ENCODE measurements at places on chromosomes 2 and 18.

DNA sequence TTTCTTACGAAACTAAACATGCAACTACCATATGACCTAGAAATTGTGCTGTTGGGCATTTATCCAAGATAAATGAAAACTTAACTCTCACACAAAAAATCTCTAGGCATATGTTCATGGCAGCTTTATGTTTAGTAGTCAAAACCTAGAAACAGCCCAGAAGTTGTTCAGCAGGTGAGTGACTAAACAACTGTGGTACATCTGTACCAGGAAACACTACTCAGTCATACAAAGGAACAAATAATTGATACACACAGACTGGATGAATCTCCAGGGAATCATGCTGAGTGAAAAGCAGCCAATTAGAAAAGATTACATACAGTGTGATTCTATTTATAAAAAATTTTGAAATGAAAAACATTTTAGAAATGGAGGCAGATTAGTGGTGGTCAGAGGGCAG is 29.3 kb downstream of the DYNC2LI1 start:
- no peak for DNase-seq

GRCh38 chr18:23350188-23350587 is 102.9 kb upstream of the RIOK3 start:
- no peak for DNase-seq

- no peak for DNase-seq
Measured at GRCh38 chr18:36335476-36336279, 38.2 kb downstream of the FHOD3 start.

DNA sequence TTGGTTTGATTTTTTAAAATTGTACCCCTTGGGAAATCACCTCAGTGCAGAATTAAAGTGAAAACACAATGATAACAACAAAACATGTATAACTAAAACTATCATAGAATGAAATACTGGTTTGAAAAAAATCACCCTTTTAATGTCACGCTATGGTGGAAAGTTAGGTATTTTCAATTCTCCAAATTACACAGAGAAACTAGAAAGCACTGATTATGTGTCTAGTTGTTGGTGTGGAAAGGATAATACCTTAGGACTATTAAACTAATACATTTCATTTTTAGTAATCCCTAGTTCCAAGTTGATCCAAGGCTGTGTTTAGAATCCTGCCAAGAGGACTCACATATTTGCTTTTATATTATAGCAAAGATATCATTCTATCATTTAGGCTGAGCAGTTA is 71.2 kb downstream of the NUP35 start:
- DNase-seq, result no peak

DNA sequence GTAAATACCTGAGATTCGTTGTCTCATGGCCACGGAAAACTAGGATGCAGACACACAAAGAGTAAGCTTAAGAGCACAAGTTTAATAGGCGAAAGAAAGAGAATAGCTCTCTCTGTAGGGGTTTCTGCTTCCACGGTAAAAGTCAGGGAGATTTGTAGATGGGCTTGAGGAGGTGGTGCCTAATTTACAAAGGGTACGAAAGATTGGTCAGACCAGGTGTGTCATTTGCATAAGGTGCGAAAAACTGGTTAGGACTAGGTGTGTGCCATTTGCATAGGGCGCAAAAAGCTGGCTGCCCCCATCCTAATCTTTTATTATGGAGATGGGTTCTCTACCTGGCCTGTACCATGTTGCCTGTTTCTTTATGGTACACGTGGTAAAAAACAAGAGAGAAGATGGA is 170.5 kb upstream of the DOK6 start:
- DNase-seq, result no peak

GRCh38 chr2:208511016-208511415 is 104.4 kb downstream of the PTH2R start:
- no peak for DNase-seq

DNA sequence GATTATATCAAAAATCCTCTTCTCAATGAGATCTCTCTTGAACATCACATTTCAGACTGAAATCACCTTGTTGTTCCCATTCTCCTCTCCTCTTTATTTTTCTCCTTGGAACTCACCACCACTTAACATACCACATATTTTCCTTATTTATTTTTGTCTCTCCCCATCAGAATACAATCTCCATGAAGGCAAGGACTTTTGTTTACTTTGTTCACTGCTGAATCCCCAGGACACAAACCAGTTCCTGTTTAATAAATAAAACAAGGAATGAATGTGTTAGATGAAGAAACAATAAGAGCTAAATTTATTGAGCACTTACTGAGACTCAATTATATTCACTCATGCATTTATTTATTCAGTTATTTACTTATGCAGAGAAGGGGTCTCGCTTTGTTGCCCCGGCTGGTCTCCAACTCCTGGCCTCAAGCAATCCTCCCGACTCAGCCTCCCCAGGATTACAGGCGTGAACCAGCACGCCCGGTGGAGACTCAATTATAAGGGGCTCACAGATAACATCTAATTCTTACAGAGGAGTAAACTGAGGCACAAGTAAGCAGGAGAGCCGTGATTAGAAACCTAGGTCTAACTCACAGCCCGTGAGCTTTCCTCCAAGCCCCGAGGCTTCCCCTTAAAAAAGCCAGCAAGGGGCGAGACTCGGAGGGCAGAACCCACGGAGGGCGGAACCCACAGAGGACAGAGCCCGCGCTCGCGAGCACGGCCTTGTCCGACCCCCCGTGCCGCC is 616 bp upstream of the TAF1B start:
- DNase-seq, result no peak

DNA sequence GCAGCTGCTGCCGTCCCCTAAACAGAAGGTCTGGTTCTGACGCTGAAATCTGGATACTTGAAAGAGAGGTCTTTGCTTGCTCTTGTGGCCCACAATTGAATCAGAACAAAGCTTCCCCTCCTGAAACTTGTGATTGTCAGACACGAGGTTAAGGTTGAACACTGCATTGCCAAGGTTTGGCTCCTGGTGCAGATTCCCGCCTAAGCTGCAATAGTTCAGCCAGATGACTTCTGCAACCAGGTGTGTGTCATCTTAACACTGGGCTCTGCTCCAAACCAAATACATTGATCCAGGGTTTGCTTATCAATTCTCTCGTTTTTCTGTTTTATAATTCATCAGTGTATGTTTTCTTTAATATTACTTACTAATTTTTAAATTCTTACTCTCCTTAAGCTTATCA is 14.6 kb downstream of the GKN1 start:
- DNase-seq, result no peak

GRCh38 chr2:147433822-147434221 is 411.0 kb upstream of the ACVR2A start:
- no peak for DNase-seq

DNA sequence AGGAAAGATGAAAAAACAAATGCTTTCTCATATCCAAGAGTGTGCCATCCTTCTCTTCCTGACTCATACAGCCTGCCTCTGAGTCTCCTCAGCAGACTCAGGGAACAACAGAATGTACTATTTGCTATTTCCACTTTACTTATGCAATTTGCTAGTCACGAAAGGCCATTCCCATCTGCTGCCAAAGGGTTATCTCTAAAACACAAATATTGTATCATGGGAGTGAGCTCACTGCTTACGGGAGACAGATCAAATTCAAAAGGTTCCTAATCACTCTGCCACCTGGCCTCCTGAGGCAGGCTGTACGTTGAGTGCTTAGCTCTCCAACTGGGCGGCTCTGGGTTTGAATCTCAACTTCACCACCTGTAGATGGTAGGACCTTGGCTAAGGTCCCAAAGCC is 92.0 kb downstream of the GAREM1 start:
- DNase-seq, result no peak

GRCh38 chr2:2171624-2172023 is 159.5 kb downstream of the MYT1L start:
- DNase-seq, result no peak

- DNase-seq, result no peak
Measured at GRCh38 chr2:218927422-218927821, 32.0 kb upstream of the CDK5R2 start.

DNA sequence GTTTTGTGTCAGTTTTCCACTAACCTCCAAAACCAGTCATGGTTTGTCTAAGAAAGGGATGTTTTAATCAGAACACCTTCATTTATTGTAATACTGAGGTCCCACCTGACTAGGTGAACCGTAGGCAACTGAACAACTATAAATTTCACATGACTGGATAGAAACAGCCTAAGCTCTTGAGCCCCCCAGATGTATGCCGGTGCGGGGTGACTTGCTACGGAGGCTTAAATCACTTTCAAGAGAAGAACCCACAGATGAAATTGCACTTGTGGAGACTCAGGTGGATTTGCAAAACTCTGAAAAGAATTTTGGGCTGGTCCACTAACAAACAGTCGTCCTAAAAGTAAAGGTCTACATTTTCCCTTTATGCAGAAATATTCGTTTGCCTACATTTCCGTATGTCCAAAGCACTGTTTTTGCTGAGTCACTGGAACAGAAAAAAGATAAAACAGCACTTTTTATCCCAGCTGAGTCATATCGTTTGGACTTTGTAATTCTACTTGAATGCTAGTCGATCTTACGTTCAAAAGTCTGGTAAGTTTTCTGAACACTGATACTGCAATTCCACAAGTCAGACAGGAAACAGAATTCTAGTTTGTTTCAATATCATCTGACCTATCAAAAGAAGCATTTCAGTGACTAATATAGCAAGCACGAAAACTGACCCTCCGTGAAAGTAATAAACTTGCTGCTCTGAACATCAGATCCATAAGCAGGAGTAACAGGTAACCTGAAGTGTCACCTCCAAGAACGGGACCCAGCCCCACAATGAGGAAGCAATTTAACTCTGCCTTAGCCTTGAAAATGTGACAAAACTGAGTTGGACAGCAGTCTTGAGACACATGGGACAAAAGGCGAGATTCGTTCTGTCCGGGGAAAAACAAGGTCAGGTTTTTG is 18.1 kb downstream of the ZNF516 start:
- no peak for DNase-seq

GRCh38 chr2:2107141-2107540 is 223.9 kb downstream of the MYT1L start:
- peak; percentile 54 for DNase-seq

DNA sequence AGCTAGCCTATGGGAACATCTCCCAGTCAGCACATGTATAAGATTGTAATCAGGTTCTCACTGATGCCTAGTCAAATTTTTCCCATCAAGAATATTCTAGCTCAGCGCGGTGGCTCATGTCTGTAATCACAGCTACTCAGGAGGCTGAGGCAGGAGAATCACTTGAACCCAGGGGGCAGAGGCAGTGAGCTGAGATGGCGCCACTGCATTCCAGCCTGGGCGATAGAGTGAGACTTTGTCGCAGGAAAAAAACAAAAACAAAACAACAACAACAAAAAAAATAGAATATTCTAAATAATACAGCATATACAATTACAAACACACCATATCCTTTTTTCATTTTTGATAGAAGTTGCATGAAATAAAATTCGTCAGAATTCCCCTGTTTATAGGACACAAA is 67.5 kb upstream of the MYCN start:
- DNase-seq, result no peak

GRCh38 chr2:95007822-95008221 is 17.7 kb upstream of the MAL start:
- no peak for DNase-seq

- DNase-seq, result no peak
Measured at GRCh38 chr18:58862851-58863538, 1.7 kb upstream of the ZNF532 start.

GRCh38 chr18:40984856-40985255 is 970.2 kb upstream of the PIK3C3 start:
- DNase-seq, result no peak

GRCh38 chr18:76538846-76539245 is 43.8 kb upstream of the ZNF516 start:
- no peak for DNase-seq

DNA sequence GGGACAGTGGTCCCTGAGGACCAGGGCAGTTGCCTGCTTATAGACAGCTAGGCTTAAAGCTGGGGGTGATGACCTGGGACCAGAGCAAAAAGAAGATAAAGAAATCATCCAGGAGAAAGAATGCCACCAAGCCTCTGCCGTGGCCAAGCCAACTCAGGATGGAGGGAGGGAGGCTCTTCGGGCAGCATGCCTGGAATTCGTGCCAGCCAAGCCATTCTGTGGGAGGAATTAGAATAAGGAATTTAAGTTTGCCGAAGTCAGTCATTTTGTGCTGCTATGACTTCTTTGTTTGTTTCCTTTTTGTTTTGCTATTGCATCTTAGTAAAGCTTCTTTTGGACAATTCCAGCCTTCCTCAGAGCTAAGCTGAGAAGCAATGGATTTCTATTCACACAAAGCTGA is 124.1 kb downstream of the EN1 start:
- DNase-seq, result no peak

DNA sequence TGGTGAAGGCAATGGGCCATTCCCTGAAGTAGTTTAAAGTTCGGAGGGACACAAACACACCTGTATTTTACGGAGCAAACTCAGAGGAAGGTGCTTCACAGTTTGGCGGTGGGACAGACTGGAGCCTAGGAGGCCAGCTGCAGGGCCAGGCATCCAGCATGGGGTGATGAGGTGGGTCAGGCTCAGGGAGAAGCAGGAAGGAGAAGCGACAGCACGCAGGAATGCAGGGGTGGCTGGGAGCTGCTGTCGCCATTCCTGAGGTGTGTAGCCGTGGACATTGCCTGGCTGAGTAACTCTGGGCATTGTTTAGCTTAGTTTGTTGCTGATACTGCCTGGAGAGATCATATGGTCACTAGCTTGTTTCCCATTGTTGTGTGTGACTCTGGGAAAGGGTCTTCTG is 35.8 kb upstream of the METTL21A start:
- no peak for DNase-seq

DNA sequence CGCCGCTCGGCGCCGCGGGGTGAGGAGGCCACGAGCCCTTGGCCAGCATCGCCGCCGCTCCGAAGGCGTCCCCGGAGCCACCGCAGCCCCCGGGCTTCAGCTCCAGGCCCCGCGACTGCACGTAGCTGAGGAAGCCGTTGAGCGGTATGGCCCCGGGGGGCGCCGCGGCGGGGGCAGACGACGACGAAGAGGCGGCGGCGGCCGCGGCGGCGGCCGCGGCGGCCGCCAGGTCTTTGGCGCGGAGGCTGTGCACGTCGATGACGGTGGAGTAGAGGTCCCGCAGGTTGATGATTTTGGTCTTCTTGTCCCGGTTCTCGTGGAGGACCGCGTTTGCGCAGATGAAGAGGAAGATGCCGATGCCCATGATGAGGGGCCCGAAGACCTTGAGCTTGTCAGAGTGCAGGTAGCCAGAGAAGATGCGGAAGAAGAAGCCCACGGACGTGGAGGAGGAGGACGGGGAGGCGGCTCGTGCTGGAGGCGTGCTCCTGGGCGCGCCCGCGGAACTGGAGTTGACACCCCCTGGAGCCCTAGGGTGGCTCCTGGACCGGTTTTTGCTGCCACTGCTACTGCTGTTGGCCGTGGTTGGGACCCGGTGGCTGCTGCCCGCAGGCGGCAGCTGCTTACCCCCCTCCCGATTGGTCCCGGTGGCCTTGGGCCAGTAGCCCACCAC is 4.0 kb downstream of the TMEM200C start:
- DNase-seq, result no peak

DNA sequence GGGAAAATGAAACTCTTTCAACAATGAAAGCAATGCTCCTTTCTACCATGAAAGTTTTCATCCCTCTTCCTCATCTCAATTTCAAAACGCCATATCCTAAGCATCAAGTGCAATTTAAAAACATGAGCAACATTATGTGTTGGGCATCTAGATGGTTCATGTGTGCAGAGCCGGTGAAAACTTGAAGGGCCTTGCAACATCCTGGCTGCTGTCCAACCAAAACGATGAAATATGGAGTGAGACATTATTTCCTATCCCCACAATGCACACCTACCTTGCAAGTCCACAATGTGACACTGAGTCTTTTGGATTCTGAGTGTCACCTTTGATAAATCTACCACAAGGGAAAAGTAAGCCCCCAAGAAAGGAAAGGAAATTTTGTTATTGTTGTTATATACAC is 110.0 kb downstream of the NCKAP5 start:
- DNase-seq, result peak; percentile 7

Data from dermis microvascular lymphatic vessel endothelial cell (primary cell).